Activated T-cell treated with anti-CD3 and anti-CD28 coated beads for 24 hours (primary cell): ENCODE measurements at places on chromosomes 6 and 20.

- no peak for DNase-seq
Measured at GRCh38 chr20:31565699-31566318, 39.3 kb upstream of the ID1 start.

GRCh38 chr6:52233975-52234823 is 10.1 kb downstream of the IL17F start:
- DNase-seq = peak; percentile 32

GRCh38 chr6:166589786-166590574 is 3.5 kb upstream of the RAMACL start:
- no peak for DNase-seq

GRCh38 chr6:146666909-146667308 is 68.1 kb downstream of the ADGB start:
- no peak for DNase-seq

- peak; percentile 21 for DNase-seq
Measured at GRCh38 chr6:158938811-158939254, 61.2 kb downstream of the RSPH3 start.

- DNase-seq = no peak
Measured at GRCh38 chr6:815348-815738, 122.4 kb upstream of the EXOC2 start.

DNA sequence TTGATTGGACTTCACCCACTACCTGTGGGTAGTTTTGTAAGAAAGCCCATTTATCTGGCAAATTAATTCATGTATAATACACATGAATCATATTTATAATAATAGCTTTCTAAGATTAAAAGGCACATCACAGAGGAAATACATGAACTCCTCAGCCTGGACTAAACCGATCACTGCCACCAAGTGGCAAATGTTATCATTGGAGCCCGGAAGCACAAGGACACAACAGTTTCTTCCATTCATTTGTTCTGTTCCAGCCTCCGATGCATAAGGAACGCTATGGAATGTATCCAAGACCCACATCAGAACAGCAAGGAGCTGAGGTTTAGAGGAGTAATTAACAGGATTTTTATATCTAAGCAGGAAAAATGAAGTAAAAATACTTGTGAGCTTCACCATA is 13.9 kb upstream of the IPCEF1 start:
- no peak for DNase-seq

DNA sequence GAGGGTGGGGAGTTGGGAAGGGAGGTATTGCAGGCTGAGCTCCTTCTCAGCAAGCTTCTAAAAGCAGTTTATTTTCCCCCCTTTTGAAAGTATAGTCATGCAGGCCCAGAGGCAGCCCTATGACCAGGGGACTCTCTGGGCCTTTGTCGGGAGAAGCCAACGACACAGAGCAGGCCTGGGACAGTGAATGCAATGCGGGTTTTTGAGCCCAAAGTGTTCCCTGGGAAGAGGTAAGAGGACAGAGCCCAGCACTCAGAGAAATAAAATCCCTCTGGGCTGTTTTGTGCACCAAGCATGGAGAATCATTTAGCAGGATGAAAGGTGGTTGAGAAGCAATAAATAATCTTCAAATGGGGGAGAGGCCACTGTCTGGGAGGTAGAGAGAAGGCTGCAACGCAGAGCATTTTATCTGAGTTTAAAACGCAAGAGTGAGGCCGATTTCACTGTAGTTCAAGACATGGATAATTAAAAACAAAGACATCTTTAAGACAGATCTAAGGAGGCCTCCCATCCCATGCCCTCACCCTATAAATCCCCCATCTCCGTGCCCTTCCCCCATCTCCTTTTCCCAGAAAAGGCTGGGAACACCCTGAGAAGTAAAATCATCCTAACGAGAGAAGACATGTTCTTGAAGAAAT is 237.5 kb downstream of the CDC5L start:
- DNase-seq = no peak

DNA sequence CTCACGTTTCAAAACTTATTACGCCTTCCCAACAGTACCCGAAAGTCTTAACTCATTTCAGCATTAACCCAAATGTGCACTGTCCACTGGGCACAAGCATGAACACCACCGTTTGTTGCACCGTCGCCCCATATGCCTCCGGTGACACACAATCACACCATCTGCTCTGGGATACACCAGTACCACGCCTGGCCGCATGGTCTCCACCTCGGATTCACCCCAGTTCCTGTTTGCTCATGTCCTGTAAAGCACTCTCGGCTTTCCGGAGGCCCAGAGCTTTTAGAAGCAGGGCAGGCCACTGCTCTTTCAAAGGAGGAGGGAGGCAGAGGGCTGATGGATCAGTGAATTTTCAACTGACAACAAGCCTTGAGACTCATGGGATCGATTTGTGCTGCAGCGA is 1570.0 kb upstream of the DEFB115 start:
- DNase-seq = no peak

DNA sequence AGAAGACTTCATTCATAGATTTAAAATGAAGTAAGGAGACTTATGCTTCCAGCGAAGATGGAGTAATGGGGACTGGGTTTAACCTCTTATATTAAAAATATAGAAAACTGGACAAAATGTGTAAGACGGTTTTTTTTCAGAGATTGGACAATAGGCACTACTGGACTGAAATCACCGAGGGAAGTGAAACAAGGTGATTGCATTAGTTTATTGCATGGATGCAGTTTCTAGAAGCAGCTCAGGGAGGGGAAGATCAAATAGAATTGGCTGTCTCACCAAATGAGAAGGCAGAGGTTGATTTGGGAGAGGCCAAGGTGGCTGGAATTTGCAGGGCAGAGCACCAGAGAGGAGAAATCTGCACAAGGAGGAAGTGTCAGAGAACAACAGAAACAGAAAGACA is 162.6 kb downstream of the DNAH8 start:
- DNase-seq = no peak

GRCh38 chr6:57298741-57299140 is 18.7 kb upstream of the PRIM2 start:
- DNase-seq = no peak

DNA sequence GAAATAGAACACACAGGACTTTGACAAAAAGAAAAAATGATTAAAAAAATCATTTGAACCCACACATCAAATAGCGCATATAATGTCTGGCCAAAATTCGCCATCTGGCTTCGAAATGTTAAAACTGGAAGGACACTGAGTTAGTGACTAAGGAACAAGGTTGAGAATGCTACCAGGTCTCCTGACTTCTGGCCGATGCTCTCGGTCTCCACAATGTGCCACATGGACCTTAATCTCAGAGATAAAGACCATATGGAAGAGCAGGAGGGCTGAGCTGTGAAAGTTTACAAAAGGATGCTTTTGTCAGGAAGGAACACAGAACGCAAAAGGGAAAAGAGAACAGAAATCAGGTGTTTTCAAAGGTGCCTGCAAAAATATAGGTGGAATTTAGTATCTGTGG is 54.7 kb downstream of the FAXC start:
- DNase-seq = no peak

DNA sequence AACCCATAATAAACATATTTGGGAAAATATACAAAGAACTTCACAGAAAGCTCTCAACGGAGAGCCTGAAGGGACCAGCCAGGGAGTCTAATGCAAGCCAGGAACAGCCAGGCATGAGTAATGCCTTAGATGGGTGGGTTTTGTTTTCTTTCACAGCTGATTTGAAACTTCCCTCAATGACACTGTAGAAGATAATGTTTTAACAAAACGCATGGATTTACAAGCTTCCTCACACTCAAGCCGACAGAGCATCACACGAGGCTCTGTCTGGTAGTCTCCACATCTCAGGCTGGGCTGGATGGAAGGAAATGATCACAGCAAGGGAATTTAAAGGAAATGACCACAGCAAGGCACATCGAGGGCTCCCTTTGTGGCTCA is 113.9 kb downstream of the GMPR start:
- DNase-seq = no peak

DNA sequence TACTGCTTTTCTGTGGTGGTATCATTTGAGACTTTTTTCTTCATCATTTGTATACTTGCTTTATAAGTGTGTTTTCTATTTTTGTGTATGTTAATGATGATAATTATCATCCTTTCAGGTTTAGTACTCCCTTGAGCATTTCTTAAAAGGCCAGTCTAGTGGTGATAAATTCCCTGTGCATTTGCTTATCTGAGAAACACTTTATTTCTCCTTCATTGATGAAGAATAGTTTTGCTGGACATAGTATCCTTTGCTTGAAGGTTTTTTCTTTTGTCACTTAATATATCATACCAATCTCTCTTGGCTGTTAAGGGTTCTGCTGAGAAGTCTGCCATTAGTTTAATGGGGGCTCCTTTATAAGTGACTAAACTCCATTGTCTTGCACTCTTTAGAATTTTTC is 123.2 kb upstream of the IRAK1BP1 start:
- no peak for DNase-seq

GRCh38 chr20:10848810-10849370 is 175.1 kb upstream of the JAG1 start:
- no peak for DNase-seq

DNA sequence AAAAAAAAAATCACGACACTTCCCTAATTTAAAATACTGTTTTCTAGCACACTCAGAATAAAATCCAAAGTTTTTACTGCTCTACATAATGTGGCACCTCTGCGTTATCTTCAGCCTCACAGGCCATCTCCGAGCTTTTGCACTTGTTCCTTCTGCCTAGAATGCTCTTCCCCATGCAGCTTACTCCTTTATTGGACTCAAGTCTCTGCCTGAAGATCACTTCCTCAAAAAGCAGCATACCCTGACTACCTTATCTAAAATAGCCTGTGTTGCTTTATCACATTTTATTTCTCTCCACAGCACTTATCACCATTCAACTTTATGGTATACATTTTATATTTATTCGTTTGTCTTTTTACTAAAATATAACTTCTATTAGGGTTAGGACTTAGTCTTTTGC is 2.3 kb downstream of the ZNF322 start:
- no peak for DNase-seq

DNA sequence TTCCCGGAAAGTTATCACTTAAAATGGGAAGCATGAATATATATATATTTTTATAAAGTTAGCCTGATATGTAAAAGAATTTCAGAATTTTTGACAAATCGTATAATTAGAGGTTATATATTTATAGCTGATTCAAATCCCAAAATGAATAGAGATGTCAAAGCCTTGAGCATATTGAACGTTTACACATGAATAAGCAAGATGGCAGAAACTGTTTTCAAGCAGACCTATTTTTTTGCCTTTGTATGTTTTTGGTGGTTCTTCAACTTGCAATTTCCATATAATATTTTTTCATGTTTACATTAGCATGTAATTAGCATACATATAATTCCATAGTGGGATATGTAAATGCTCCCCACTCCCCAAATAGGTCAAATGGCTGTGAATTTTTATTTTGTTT is 189.9 kb downstream of the PRL start:
- DNase-seq = no peak

- no peak for DNase-seq
Measured at GRCh38 chr6:138037009-138037504, 70.2 kb downstream of the PERP start.

- no peak for DNase-seq
Measured at GRCh38 chr6:44000164-44000842, 126.9 kb downstream of the MRPL14 start.

- no peak for DNase-seq
Measured at GRCh38 chr6:106732376-106732940, 103.1 kb downstream of the QRSL1 start.

DNA sequence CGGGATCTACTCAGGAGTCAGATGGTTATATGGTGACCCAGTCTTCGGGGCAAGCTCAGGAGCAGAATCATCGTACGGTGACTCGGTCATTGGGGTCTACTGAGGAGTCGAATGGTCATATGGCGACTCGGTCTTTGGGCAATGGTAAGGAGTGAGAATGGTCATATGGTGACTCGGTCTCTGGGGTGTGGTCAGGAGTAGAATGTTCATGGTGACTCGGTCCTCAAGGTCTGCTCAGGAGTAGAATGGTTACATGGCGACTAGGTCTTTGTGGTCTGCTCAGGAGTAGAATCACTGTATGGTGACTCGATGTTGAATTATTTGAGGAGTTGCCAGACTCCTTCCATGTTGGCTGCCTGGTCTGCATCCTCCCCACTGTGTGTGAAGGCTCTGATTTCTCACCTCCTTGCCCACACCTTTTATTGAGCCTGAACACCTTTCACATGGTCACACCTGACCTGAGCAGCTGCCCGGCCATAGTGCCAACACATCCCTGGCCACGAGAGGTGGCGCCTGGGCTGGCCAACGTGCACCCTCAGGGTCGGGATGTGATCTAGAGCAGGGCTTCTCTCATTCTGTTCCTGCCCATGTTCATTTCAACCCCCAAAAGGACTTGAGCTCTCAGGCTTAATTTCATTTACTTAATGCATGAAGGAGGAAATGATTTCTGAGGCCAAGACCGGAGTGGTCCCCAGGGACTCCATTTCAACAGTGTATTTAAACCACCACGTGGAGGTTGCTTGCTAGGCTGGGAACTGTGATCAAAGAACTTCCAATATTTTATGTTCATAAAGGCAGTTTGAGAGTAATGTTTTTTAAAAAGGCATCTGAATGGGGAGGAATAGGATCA is 119.5 kb downstream of the PHACTR3 start:
- no peak for DNase-seq

GRCh38 chr6:157163434-157164159 is 159.7 kb downstream of the TMEM242 start:
- DNase-seq = no peak

GRCh38 chr6:3444276-3445088 is 12.4 kb downstream of the SLC22A23 start:
- DNase-seq = no peak

GRCh38 chr6:110710115-110710514 is 105.2 kb downstream of the CDK19 start:
- no peak for DNase-seq

DNA sequence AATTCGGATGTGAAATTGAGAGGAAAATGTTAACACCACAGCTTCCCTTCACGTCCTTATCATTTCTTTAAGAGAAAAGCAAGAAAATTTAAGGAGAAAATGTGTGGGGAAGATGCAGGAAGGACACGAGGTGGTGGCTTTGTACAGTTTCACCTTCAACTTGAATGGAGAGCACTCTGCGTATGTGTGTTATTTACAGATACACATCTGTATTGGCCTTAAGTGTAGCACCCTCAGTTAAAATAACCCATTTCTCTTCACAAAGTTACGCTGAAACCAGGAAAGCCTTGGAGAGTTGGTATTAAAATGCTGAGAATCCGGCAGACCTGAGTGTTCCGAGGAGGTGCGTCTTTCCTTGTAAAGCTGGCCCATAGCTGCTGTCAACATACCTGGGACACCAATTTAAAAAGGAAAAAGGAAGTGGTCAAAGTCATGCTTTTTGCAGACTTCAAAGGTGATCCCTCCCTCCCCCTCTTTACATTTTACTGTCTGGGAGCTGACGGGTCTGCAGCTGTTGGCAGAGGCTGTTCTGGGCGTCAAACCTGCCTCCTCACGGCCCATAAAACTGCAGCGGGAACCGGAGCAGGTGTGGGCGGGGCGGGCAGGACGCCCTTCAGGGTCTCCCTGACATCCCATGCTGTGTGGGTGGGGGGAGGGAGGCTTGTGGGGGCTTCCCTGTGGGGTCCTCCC is 61.3 kb upstream of the TBXT start:
- DNase-seq = no peak

DNA sequence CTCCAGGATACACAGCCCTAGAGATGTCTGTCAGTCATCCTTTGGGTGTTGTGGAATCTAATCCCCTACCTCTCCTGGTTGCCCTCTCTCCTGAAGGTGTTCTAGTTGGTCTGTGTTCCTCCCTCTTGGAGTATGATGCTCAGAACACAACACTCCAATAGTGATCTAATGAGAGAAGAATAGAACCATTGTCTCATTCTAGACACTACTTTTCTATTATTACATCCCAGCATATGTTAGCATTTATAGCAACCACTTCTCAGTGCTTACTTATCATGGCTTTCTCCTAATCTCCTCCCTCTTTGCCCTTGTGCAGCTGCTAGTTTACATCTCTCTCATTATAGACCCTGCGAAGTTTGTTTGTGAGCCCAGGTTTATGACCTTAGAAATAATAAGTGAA is 109.0 kb downstream of the UNC5CL start:
- DNase-seq = no peak

GRCh38 chr6:21277601-21278374 is 315.8 kb upstream of the SOX4 start:
- DNase-seq = no peak
